ENCODE measurements at places on chromosomes 7 and 10.
A peak's percentile ranks its signal among the peaks of the same experiment; 100 is the strongest.

- DNase-seq = no peak
Measured at GRCh38 chr7:20249920-20250319, 32.7 kb upstream of the MACC1 start.

DNA sequence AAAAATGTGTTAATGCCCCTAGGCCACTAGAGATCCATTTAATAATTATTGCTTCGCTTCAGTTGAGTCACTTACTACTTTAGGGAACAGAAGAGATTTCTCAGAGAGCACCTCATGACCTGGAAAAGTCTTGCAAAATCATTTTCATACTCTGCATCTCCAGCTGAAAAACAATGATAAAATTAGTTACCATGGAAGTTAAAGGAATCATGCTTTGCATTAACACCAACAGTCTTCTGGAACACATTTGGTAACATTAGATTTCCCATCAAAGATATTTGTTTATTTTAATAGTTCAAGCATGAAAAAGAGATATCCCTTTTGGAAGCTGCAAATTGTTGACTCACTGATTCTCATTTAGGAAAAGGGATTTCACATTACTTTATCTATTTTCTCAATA is 1.8 kb upstream of the STEAP2 start:
- no peak for DNase-seq

GRCh38 chr7:85471740-85472139 is 284.9 kb upstream of the SEMA3D start:
- DNase-seq = no peak

- no peak for DNase-seq
Measured at GRCh38 chr10:120042705-120043104, 150.2 kb downstream of the SEC23IP start.

GRCh38 chr10:129833468-129833950 is 130.6 kb downstream of the EBF3 start:
- DNase-seq = no peak

DNA sequence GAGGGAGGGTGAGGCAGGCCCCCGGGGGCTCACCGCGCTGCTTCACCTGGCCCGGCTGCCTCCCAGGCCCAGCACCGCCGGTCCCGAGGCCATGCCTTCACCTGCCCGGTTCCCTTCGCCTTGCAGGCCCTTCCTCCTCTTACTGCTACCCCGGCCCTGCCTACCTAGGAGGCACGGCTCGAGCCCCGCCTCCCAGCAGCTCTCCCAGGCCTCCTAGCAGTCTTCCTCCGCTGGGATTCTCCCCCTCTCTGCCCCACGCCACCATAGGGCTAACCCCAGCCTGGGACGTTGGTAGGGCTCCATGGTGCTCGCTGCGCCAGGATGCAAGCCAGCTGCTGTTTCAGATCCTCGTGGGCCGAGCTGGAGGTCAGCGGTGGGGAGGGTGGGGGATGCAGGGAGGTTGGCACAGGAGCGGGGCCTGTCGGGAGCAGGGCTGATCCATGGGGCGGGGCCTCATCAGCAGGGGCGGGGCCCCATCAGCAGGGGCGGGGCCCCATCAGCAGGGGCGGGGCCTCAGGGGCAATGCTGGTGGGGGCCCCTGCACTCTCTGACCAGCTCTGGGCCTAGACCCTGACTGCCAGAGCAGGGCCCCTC is 63.3 kb downstream of the RASGEF1A start:
- DNase-seq = peak; percentile 23

DNA sequence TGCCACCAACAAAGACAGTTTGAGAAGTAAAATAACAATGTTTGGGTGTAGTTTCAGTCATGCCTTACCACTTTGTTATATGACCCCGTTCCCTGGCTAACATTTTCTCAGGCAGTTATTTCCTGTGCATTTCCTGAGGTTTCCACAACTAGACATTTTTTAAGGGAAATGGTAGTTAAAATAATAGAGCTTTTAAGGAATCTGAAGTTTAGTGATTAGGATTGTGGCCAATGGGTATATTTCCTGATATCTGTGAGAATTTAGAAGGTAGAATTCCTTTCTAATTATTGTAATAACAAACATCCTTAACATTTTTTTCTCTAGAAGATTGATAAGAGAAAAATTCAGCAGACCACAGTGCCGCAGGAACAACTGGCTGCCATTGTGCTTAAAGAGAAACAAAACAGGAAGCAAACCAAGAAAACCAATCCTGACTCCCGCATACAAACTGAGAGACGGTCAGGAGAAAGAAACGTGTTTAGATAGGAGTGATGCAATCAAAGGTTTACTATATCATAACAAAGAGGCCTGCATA is 193.6 kb downstream of the MBL2 start:
- no peak for DNase-seq

DNA sequence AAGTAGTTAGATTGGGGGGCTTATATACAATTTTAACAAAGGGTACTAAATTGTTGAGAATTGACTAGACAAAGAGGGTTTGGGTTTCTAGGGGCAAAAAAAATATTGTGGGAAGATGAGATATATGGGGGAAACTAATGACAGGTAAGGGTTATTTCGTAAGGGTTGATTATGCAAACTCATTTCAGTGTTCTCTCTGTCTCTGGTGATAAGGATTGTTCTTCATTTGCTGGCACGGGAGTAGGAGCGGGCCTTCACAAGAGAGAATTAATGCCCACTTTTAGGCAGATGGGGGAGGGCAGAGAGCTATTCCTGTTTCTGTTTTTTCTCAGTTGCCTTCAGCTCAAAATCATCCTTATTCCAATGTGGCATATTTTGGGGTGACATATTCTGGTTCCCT is 258.4 kb downstream of the EXOC4 start:
- no peak for DNase-seq

DNA sequence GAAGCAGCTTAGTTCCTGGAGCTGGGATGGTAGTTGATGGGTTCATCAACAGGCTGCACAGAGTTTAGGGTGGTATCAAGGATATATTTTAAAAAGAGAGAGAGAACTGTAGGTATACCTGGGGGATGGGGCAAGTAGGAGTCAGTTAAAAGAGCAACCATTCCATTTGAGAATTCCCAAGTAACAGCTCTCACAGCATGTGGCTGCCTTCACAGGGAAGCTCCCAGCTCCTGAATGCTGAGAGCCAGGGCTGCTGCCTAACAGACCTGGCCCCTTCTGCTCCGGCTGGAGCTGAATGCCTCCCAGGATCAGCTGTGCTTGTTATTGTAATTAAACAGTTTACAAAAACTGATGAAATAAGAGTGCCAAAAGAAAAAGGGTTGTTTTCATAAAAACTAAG is 58.8 kb upstream of the GPR26 start:
- DNase-seq = no peak

DNA sequence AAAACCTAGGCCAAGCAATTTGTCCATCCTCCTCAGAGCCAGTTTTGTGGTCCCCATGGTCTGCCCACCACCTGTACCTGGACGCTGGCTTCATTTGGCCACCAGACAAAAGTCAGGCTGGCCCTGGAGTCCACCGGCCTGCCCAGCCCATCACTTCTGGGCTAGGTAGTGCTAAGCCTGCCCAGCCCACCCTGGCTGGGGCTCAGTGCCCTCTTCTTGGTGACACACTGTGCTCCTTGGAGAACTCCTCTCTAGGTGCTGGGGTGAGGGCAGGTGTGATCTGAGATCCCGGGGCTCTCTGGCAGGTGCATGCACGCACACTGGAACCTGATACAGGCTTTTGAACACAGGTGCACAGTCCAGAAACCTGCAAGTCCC is 1.1 kb downstream of the AIFM2 start:
- no peak for DNase-seq

GRCh38 chr7:1169409-1170368 is 9.7 kb upstream of the ZFAND2A start:
- DNase-seq = peak; percentile 87

Data from CD4-positive, alpha-beta T cell treated with Interleukin-12 subunit alpha and Interleukin-12 subunit beta, for 1 hour (primary cell).